ENCODE measurements at places on chromosomes 13 and 19. TPM values are rescaled to one million over a fixed set of nuclear protein-coding genes. Genes with fewer than 3 reads are reported as not detected.

- H3K4me3 ChIP-seq: no peak overlapping the region
- H3K27ac ChIP-seq: no peak overlapping the region
- no peaks in the 10 kb centered on the region for H3K36me3 ChIP-seq
- H3K27me3 ChIP-seq: no peaks in the 10 kb centered on the region
- H3K4me1 ChIP-seq: no peaks in the 10 kb centered on the region
These were observed 143.2 kb downstream of the POU4F1 start for GRCh38 chr13:78460176-78460575.

DNA sequence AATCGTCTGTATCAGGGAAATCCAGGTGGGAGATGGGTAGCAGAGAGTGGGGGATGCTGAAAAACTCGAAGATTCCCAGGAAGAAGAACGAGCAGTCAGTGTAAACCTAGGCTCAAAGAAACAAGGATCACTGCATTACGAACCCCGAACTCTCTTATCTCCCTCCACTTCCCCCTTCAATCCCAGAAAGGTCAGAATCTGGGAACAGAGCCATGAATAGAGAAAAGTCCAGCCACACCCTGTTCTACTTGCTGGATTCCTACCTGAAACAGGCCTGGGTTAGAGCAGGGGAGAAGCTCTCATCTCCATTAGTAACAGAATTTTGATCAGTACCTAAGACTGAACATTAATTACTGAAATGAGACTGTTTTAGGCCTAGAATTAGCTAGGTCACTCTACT lies 24.4 kb downstream of the EPSTI1 start:
- no peaks in the 10 kb centered on the region for H3K27me3 ChIP-seq
- H3K36me3 ChIP-seq: no peaks in the 10 kb centered on the region
- no peak overlapping the region for H3K27ac ChIP-seq
- H3K4me1 ChIP-seq: no peaks in the 10 kb centered on the region

MAU2 gene
- 36.8 TPM for total RNA-seq

APBA3 gene
- 16.5 TPM for total RNA-seq

PINLYP gene
- total RNA-seq: 0.96 TPM

- no peaks in the 10 kb centered on the region for H3K27me3 ChIP-seq
- H3K27ac ChIP-seq: no peak overlapping the region
- H3K4me3 ChIP-seq: no peak overlapping the region
- H3K4me1 ChIP-seq: no peaks in the 10 kb centered on the region
- DNase-seq: no peak
- H3K36me3 ChIP-seq: no peaks in the 10 kb centered on the region
These were observed 26.3 kb downstream of the CYP4F2 start for GRCh38 chr19:15871570-15871969.

- no peaks in the 10 kb centered on the region for H3K36me3 ChIP-seq
- no peaks in the 10 kb centered on the region for H3K4me1 ChIP-seq
- DNase-seq: no peak
These were observed 2.8 kb upstream of the AZU1 start for GRCh38 chr19:824885-825284.

- H3K27me3 ChIP-seq: peaks cover 10% of the 10 kb centered on the region
- no peaks in the 10 kb centered on the region for H3K36me3 ChIP-seq
- no peak for DNase-seq
- H3K27ac ChIP-seq: no peak overlapping the region
These were observed 1.6 kb downstream of the MYH14 start for GRCh38 chr19:50204811-50205675.

DNA sequence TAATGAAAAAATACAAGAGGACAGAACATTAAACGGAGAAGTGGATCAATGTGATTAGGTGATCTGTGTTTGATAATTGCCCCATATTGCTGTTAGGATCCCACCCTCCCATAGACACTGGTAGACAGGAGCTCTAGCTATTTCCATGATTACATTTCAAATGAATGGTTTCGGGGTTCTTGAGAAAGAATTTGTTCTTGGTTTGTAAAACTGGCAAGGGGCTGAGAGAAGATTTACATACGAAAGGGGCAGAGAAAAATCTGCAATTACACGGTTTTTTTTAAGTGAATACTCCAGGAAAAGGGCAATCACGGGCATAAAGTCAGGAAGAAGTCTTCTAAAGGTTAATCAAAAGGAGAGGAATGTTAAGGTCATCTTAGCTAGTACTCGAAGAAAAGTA lies 2125.7 kb upstream of the PCDH20 start:
- no peak for DNase-seq
- H3K27ac ChIP-seq: no peak overlapping the region
- no peaks in the 10 kb centered on the region for H3K4me1 ChIP-seq
- H3K27me3 ChIP-seq: no peaks in the 10 kb centered on the region

DNA sequence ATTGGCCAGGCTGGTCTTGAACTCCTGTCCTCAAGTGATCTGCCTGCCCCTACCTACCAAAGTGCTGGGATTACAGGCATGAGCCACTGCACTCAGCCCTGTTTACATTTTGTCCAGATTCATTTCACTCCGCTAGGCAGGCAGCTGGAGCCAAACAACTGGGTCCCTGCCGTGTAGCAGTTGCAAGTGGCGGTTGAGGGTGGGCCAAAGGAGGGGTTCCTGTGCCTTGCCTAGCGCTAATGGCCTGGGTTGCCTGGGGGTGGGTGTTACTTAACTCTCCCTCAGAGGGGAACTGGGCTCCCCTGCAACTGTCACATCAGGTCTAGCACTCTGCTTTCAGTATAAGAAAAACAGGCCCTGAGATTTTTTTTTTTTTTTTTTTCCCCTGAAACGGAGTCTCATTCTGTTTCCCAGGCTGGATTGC lies 7.4 kb downstream of the ACP5 start:
- H3K27me3 ChIP-seq: no peaks in the 10 kb centered on the region
- no peak overlapping the region for H3K4me3 ChIP-seq
- no peak overlapping the region for H3K27ac ChIP-seq
- no peak for DNase-seq

GRCh38 chr13:97631158-97631557 lies 197.2 kb downstream of the RAP2A start:
- no peak overlapping the region for H3K4me3 ChIP-seq
- DNase-seq: no peak
- no peak overlapping the region for H3K27ac ChIP-seq

DNA sequence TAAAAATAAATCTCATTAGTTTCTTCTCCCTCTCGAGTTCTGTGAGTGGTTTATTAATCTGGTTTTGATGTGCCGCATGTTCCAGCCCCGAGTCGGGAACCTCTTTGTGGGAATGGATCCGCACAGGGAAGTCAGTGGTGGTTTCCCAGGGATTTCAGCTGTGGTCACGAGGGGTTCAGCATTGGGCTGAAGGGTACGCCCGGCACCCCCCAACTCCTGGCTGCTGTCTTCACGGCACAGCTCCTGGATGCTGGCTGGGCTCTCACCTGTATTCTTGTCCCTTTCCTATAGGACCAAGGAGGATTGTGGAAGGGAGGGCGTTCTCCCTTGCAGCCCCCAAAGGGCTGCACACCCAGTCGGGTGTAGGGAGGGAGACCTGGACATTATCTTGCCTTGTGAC lies 167.8 kb downstream of the ZNF536 start:
- DNase-seq: no peak
- no peaks in the 10 kb centered on the region for H3K4me1 ChIP-seq
- no peaks in the 10 kb centered on the region for H3K27me3 ChIP-seq
- H3K4me3 ChIP-seq: no peak overlapping the region
- no peaks in the 10 kb centered on the region for H3K36me3 ChIP-seq

GRCh38 chr13:57191667-57192066 lies 24.7 kb downstream of the PRR20E start:
- no peak overlapping the region for H3K27ac ChIP-seq
- H3K4me1 ChIP-seq: no peaks in the 10 kb centered on the region
- H3K4me3 ChIP-seq: no peak overlapping the region

GRCh38 chr13:50026788-50027473 lies 11.7 kb downstream of the KCNRG start:
- no peak overlapping the region for H3K27ac ChIP-seq
- no peak overlapping the region for H3K4me3 ChIP-seq
- H3K36me3 ChIP-seq: peaks cover 4% of the 10 kb centered on the region
- H3K27me3 ChIP-seq: no peaks in the 10 kb centered on the region
- no peaks in the 10 kb centered on the region for H3K4me1 ChIP-seq

- peaks cover 18% of the 10 kb centered on the region for H3K4me1 ChIP-seq
- H3K27me3 ChIP-seq: no peaks in the 10 kb centered on the region
- no peak overlapping the region for H3K4me3 ChIP-seq
- no peak for DNase-seq
- no peak overlapping the region for H3K27ac ChIP-seq
These were observed 350.6 kb upstream of the ARGLU1 start for GRCh38 chr13:106918557-106918860.

DNA sequence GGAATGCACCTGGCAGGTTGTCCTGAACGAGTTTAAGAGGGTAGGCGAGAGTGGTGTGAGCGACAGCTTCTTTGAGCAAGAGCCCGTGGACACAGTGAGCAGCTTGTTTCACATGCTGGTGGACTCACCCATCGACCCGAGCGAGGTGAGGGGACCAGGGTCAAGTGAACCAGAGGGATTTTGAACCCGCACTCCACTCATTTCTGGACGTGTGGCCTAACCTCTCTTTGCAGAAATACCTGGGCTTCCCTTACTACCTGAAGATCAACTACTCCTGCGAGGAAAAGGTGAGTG lies 1.7 kb downstream of the CATSPERG start:
- H3K36me3 ChIP-seq: no peaks in the 10 kb centered on the region
- DNase-seq: no peak
- no peaks in the 10 kb centered on the region for H3K27me3 ChIP-seq
- H3K4me1 ChIP-seq: peaks cover 4% of the 10 kb centered on the region

SWSAP1 gene
- 1.8 TPM for total RNA-seq

DNA sequence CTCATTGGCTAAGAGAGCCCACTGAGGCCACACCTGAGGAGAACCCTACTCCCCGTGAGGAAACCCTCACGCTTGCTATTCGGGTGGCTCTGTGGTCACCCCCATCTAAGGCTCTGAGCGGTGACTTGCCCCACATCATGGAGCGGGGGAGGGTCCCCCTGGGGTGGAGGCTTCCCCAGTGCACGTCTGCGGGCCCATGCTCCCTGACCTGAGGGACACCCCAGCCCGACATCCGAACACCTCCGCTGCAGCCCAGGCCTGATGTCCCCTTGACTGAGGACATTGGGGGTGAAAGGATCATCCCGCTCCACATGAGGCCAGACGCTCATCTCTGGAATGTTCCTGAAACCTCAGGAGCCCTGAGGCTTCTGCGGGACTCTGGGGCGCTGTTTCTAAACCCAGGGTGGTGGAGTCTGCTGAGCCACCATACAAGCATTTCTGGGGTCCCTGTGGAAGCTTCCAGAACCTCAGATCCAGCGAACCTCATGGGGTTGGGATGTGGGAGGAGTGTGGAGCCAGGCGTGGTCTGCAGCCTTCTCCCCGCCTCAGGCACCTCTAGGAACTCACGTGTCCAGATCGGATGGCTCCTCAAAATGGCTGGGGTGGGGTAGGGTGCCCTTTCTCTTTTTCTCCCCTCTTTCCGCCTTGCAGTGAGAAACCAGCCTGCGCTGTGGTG lies 19.9 kb downstream of the TMED1 start:
- H3K27ac ChIP-seq: peak overlapping the region; percentile 92
- H3K4me1 ChIP-seq: peaks cover 44% of the 10 kb centered on the region
- no peak for DNase-seq
- H3K4me3 ChIP-seq: peak overlapping the region; percentile 57
- H3K36me3 ChIP-seq: peaks cover 11% of the 10 kb centered on the region
- no peaks in the 10 kb centered on the region for H3K27me3 ChIP-seq

DNA sequence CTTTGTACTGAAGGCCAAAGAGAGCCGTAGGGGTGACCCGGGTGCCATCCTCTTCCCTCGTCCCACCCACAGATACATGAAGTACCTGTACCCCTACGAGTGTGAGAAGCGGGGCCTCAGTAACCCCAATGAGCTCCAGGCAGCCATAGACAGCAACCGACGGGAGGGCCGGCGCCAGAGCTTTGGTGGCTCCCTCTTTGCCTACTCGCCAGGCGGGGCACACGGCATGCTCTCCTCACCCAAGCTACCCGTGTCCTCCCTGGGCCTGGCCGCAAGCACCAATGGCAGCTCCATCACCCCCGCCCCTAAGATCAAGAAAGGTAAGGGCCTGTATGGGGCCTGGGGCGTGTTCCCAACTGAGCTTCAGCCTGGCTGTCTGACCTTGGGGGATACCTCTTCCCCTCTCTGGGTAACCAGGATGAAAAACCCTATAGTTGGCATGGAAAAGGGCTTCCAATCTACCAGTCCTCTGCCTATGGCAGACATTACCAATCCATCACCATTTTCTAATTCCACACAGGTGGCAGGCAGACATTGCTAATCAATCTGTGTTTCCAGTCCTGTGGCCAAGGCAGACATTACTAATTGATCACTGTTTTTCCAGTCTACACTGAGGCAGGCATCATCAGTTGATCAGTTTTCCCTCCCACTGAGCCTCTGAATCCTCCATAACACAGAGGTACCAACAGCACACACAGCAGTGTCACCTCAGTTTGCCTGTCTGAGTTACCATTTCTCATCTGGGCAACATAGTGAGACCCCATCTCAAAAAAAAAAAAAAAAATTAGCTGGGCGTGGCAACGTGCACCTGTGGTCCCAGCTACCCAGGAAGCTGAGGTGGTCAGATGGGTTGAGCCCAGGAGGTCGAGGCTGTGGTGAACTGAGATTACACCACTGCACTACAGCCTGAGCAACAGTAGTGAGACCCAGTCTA lies 19.1 kb upstream of the WDR18 start:
- H3K4me1 ChIP-seq: no peaks in the 10 kb centered on the region
- DNase-seq: peak; percentile 15
- H3K27me3 ChIP-seq: no peaks in the 10 kb centered on the region

CAPN12 gene
- total RNA-seq: 4.6 TPM

DNA sequence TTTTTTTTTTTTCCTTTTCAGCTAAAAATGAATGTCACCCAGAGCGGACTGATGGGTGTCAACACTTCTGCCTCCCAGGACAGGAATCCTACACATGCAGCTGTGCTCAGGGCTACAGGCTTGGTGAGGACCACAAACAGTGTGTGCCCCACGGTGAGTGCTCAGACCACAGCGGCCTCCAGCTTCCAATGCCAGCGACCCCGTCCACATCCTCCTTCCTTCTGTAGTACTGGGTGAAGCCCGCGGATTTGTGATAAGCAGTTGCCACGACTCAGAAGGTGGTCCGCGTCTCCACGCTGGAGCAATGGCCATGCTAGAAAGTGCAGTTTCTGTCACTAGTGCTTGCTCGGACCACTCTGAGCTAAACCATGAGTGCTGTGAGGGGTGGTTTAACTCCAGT lies 6.0 kb downstream of the PROZ start:
- no peak overlapping the region for H3K4me3 ChIP-seq
- H3K36me3 ChIP-seq: peaks cover 5% of the 10 kb centered on the region
- no peaks in the 10 kb centered on the region for H3K4me1 ChIP-seq
- no peak overlapping the region for H3K27ac ChIP-seq

GRCh38 chr19:45677351-45678230 lies 9.6 kb downstream of the GIPR start:
- no peak overlapping the region for H3K27ac ChIP-seq
- H3K4me3 ChIP-seq: peak overlapping the region; percentile 28
- peaks cover 9% of the 10 kb centered on the region for H3K27me3 ChIP-seq
- H3K4me1 ChIP-seq: peaks cover 8% of the 10 kb centered on the region

GRCh38 chr13:66781241-66781640 lies 448.9 kb downstream of the PCDH9 start:
- H3K27ac ChIP-seq: no peak overlapping the region
- H3K36me3 ChIP-seq: no peaks in the 10 kb centered on the region
- H3K4me3 ChIP-seq: no peak overlapping the region
- no peak for DNase-seq

GRCh38 chr19:35049456-35049855 lies 7.9 kb downstream of the HPN start:
- no peaks in the 10 kb centered on the region for H3K4me1 ChIP-seq
- H3K27ac ChIP-seq: no peak overlapping the region
- DNase-seq: no peak
- no peaks in the 10 kb centered on the region for H3K36me3 ChIP-seq

GRCh38 chr19:45253396-45254027 lies 2.4 kb downstream of the MARK4 start:
- H3K27ac ChIP-seq: no peak overlapping the region
- peaks cover 3% of the 10 kb centered on the region for H3K27me3 ChIP-seq
- H3K4me1 ChIP-seq: peaks cover 23% of the 10 kb centered on the region
- peak; percentile 17 for DNase-seq

- H3K4me1 ChIP-seq: no peaks in the 10 kb centered on the region
- no peaks in the 10 kb centered on the region for H3K27me3 ChIP-seq
- peak; percentile 26 for DNase-seq
- H3K4me3 ChIP-seq: no peak overlapping the region
These were observed 8.1 kb upstream of the FXYD3 start for GRCh38 chr19:35107545-35107944.
